ENCODE measurements at places on chromosomes 13 and 19. TPM values are rescaled to one million over a fixed set of nuclear protein-coding genes. Genes with fewer than 3 reads are reported as not detected.

WDR88 gene
- total RNA-seq, result not detected

- no peak for DNase-seq
- H3K27me3 ChIP-seq, result no peaks in the 10 kb centered on the region
- peaks cover 12% of the 10 kb centered on the region for H3K36me3 ChIP-seq
- H3K4me3 ChIP-seq, result no peak overlapping the region
These were observed 30.1 kb downstream of the ZNF677 start for GRCh38 chr19:53224606-53225005.

- peaks cover 7% of the 10 kb centered on the region for H3K4me1 ChIP-seq
- no peak for DNase-seq
- no peaks in the 10 kb centered on the region for H3K36me3 ChIP-seq
- H3K27me3 ChIP-seq, result peaks cover 8% of the 10 kb centered on the region
- H3K27ac ChIP-seq, result no peak overlapping the region
These were observed 12.9 kb downstream of the B3GNT3 start for GRCh38 chr19:17807731-17808316.

DNA sequence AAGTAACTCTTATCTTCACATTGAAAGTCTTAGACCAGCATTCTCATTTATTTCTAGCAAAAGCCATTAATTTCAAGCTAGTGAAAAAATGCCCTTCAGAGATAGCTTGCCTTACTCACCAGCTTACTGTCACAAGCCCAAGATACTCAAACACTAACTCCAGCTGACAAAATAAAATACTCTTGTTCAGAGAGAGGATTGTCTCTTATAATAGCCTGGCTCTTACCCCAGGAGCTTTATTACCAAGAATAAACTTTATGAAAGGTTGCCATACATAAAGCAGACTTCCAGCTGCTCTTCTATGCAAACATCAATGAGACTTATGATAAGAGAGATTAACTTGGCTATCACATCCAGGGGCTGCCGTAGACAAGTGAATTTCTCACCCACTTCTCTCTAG lies 53.6 kb downstream of the XPO4 start:
- H3K27ac ChIP-seq, result no peak overlapping the region
- peaks cover 8% of the 10 kb centered on the region for H3K36me3 ChIP-seq
- no peaks in the 10 kb centered on the region for H3K27me3 ChIP-seq
- no peak overlapping the region for H3K4me3 ChIP-seq

GRCh38 chr13:83311886-83312577 lies 570.2 kb downstream of the SLITRK1 start:
- H3K4me3 ChIP-seq, result no peak overlapping the region
- H3K4me1 ChIP-seq, result no peaks in the 10 kb centered on the region
- no peak for DNase-seq
- H3K27me3 ChIP-seq, result no peaks in the 10 kb centered on the region
- H3K27ac ChIP-seq, result no peak overlapping the region

DNA sequence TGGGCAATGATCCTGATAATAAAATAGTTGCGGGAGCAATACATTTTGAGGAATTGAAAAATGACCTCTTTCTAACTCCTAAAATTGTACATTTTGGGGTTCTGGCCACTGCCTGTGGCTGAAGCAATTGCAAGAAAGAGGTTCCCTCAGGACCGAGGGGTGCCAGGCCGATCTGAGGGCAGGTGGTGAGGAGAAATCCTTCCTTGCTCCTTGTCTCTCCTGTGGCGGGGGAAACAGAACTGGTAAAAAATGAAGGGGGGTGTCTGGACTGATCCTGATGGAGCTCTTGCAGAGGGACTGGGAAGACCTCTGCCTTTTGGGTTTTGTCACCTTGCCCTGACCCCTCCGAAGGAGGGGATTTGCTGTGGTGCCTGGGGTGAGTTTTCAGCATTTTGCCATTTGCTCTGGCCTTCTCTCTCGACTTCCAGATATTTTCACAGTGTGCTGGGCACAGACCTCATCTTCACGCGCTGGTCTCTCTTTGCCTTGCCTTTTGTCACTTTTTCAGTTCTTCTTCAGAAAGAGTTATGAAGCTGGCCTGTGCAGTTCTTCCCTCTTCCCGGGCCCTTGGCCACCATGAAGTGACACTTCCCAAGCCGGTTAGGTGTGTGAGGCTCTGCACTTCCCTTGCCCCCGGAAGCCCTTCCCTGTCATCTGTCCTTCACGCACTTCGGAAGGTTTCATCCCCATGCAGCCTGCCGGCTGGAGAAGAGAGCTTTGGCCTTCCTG lies 22.2 kb downstream of the NFIX start:
- no peak overlapping the region for H3K27ac ChIP-seq
- no peak for DNase-seq
- H3K4me1 ChIP-seq, result peaks cover 15% of the 10 kb centered on the region
- H3K36me3 ChIP-seq, result no peaks in the 10 kb centered on the region
